ENCODE measurements at places on chromosomes 5 and 9. TPM values are rescaled to one million over a fixed set of nuclear protein-coding genes. Genes with fewer than 3 reads are reported as not detected.

SPATA31A3 gene
- not detected for total RNA-seq

FBXW5 gene
- 116 TPM for total RNA-seq

NAIP gene
- total RNA-seq = 2.0 TPM

PCDHB5 gene
- total RNA-seq = 0.57 TPM

SLC36A1 gene
- total RNA-seq = 4.3 TPM

SPATA31C2 gene
- not detected for total RNA-seq

TTC23L gene
- total RNA-seq = 0.37 TPM

SLC25A2 gene
- 0.18 TPM for total RNA-seq

ARHGEF28 gene
- 15.9 TPM for total RNA-seq

SAXO1 gene
- under 0.01 TPM for total RNA-seq

DDX4 gene
- total RNA-seq = not detected

TIMD4 gene
- total RNA-seq = not detected

EPB41L4B gene
- under 0.01 TPM for total RNA-seq

SHROOM1 gene
- total RNA-seq = 2.6 TPM

PKD2L2 gene
- total RNA-seq = not detected

GPRIN1 gene
- 1.1 TPM for total RNA-seq

CATSPER3 gene
- 0.14 TPM for total RNA-seq

CAVIN4 gene
- 1.1 TPM for total RNA-seq

PRKACG gene
- total RNA-seq = not detected

ELP1 gene
- 27.4 TPM for total RNA-seq

BTNL8 gene
- total RNA-seq = not detected

NRARP gene
- total RNA-seq = 0.09 TPM

SLC6A18 gene
- total RNA-seq = not detected

TICAM2 gene
- total RNA-seq = 3.3 TPM

TAF1L gene
- not detected for total RNA-seq

CTSV gene
- total RNA-seq = 0.37 TPM

PCDHGB1 gene
- 3.3 TPM for total RNA-seq

IL7R gene
- total RNA-seq = 6.4 TPM

SLC36A3 gene
- total RNA-seq = not detected

TEX48 gene
- not detected for total RNA-seq

TGFBR1 gene
- 172 TPM for total RNA-seq

TRIM14 gene
- total RNA-seq = 2.6 TPM

TSSK1B gene
- 0.09 TPM for total RNA-seq

Data from smooth muscle cell of bladder (primary cell).